Stimulated activated CD4-positive, alpha-beta T cell treated with anti-CD3 and anti-CD28 coated beads, Interleukin-4, amount 100 ng/mL, for 24 hours (primary cell): ENCODE measurements at places on chromosomes 1 and 21.

DNA sequence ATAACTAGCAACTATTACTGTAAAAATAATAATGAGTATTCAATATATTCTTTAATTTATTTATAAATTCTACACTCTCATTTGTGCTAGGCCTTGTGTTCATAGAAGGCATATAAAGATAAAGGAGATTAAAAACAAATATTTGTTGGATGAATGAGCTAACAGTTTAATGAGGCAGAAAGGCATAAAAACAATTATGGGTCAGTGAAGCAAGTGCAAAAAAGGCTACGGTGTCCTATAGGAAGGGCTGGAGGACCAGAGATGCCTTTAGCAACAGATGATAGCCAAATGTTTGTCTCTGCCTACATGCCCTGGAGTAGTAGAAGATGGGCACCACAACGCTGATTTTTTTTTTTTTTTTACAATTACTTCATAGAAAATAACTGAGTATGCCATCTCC is 45.7 kb downstream of the PTGS2 start:
- DNase-seq = no peak

DNA sequence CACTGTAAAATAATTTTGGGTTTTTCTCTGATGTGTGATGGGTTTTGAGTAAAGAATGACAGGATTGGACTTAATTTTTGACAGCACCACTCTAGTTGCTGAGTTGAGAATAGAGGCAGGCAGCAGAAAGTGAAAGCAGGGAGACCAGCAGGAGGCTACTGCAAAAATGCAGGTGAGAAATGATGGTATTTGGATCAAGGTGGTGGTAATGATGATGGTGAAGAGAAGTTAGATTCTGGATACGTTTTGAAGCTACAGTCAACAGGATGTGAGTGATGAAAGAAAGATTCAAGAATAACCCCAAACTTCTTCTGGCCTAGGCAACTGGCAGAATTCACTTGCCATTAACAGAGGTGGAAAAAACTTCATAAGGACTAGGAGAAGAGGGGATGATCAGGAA is 14.8 kb upstream of the AK5 start:
- DNase-seq = no peak

DNA sequence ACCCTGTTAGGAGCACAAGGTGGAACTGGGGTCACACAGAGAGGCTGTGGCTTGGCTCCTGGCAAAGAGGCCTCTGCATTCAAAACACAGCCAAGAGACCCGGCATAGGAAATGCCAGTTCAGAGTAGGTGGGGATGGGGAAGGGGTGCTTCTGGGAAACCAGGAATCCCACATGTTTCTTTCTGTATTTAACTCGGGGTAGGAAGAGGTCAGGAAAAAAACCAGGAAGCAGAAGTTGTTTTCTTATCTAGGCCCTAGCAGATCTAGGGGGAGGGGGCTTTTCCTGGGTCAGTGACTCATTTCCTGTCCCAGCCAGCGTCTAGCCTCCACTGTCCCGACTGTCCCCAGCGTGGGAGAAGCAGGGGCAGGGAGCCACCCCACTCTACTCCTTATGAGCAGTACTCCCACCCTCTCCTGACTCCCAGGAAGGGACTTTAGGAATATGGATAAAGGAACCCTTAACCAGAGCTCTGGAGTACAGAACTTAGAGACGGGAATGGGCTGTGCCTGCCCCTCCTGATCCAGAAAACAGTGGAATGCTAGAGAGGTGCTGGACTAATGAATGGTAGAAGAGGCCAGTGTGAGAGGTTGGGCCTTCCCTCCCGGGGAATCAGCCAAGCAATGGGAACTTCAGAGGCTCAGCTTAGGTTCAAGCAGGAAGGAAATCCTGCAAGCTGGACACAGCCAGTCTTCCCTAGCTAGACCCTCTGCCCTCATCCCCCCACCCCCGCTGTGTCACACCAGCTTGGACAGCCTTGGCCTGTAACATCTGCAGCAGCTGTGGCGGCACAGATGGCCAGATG is 5.7 kb downstream of the FHL3 start:
- no peak for DNase-seq

GRCh38 chr1:29711582-29712283 is 475.4 kb downstream of the PTPRU start:
- no peak for DNase-seq

DNA sequence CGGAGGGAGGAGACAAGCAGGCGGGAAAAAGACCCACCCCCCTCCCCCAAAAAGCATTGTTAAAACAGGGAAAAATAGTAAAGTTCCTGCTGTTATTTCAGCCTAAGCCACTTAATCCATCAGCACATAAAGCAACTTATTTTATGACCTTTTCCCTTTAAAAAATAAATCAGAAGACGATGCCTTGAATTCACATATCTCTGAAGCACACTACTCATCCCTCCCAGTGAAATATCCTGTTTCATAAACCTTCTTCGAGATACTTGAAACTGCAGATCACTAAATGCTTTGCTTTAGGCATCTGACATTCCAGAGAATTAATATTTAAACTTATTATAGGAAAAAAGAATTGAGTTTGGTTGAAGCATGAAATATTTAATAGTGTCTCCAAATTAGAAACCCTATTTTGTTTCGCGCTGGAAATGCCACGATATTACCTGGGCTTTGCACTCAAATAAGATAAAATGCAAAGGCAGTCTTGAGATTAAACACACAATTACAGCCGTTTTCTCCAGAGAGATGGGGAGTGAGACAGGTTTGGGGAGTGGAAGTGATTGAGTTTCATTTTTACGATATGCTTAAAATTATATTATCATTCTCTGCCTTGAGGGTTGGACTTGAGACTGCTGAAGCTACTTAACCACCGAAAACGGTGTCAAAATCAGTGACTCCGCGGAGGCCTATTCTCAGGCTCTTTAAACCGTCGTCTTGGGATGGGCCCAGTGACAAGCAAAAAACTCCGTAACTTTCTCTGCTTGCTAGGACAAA is 9.3 kb downstream of the GLIS1 start:
- no peak for DNase-seq

DNA sequence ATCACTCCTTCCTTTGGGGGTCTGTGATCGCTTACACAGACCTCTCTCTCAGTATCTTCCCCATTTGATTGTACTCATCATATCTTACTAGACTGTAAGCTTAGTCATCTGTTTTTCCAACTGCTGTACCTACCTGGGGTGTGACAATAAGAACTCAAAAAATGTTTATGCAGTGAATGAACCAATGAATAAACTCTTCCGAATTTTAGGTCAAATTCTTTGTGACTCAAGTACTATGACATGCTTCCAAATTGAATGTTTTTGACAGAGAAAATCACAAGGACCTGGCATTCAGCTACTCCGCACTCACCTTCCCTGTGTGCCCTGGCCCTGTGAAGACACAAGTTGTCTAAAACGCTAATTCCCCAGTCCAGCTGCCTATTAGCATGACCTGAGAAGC is 42.1 kb downstream of the TMCO4 start:
- DNase-seq = no peak

DNA sequence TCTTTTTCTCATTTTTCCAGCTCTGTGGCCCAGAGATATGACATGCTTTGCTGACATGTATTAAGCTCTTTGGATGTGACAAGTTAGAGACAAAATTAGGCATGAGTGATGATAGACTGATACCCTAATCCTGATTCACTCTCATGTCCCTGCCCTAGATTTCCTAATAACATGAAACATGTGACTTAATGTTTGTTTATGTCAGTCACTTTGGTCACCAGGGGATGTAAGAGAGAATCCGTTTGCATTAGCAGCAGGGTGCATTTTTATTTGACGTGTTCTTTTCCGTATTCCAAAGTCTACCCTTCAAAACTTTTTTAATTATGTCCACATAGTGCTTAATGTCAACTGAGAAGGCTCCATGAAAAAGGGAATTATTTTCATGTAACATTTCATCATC is 192.4 kb downstream of the HMCN1 start:
- no peak for DNase-seq

DNA sequence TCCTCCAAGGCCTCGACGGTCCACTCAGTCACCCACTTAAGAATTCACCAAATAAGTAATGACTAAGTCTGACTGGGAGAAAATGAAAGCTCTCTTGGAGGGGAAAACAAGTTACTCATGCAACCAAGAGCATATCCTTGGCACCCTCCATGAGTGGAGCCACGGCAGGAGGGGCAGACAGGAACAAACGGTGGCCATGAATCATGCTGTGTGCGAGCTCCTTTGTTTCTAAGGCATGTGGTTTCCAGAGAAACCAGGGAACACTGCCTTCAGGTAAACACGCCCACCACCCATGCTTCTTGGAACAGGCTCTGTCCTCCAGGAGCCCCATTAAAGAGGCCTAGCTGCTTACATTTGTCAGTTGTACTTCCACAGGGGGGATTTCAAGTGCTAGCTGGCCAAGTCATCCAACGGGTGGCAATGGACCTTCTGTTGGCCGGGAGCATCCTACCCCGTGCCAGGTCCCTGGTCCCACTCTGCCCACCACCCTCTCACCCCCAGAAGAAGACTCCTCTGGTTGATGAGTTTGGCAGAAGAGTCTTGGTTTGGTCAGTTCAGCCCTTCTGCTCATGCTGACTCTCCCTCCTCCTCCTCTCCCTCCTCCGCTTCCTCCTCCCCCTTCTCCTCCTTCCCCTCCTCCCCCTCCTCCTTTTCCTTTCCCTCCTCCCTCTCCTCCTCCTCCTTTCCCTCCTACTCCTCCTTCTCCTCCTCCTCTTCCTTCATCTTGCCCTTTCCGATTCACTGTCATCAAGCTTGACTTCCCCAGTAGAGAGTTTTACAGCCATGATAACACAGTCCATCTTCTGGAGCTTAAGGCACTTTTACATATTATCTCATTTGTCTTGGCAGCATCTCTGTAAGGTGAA is 107.6 kb downstream of the CCDC185 start:
- no peak for DNase-seq

GRCh38 chr1:184289825-184290550 is 96.8 kb upstream of the C1orf21 start:
- DNase-seq = no peak

GRCh38 chr1:10032590-10033358 is at the start of gene UBE4B:
Gene UBE4B (plus strand): TSS chr1:10032958. CDS start chr1:10033671, 713 bp downstream.
- peak; percentile 98 for DNase-seq

DNA sequence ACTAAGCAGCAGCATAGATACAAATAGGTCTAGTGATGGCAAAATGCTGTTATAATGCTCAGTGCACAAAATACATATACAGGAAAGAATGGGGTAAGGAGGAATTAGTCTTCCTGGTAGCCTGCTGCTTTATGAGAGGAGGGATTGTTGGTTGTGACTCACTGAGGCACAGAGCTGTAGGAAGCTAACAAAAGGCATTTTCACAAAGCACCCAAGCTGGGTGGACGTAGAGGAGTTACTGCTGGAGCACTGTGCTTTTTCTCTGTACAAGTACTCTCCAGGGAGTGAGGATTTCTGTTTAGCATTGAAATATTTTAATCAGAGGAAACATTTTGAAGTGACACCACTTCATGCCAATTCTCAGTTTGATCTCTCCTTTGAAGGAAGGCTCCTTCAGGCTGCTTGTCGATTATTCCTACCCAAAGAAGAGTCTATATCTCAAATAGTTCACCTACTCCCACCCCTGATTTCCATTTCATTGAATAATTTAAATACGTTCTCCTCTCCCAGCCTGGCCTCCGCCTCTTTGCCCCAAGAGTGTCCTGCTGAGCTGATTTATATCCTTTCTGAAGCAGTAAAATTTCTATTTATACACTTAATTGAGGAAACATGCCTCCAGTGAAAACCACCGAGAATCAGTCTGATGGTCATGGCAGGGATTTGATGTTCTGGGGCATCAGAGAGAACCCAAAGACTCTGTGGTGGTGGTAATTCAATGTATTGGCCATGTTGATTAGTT is 271.9 kb downstream of the HHAT start:
- DNase-seq = no peak

- DNase-seq = no peak
Measured at GRCh38 chr1:75582725-75583261, 28.1 kb downstream of the SLC44A5 start.

DNA sequence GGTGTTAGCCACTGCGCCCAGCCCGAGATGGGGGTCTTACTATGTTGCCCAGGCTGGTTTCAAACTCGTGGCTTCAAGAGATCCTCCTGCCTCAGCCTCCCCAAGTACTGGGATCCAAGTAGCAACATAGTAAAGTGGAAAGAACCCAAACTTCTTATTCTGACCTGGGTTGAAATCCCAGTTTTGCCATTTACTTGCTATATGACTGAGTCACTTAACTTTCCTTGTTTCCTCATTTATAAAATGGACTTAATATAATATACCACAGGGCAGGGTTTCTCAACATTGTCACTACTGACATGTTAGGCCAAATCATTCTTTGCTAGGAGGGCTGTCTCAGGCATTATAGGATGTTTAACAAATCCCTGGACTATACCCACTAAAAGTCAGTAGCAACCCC is 6.7 kb downstream of the PFDN2 start:
- DNase-seq = no peak

- DNase-seq = no peak
Measured at GRCh38 chr1:220754212-220754917, 6.2 kb downstream of the MTARC2 start.

DNA sequence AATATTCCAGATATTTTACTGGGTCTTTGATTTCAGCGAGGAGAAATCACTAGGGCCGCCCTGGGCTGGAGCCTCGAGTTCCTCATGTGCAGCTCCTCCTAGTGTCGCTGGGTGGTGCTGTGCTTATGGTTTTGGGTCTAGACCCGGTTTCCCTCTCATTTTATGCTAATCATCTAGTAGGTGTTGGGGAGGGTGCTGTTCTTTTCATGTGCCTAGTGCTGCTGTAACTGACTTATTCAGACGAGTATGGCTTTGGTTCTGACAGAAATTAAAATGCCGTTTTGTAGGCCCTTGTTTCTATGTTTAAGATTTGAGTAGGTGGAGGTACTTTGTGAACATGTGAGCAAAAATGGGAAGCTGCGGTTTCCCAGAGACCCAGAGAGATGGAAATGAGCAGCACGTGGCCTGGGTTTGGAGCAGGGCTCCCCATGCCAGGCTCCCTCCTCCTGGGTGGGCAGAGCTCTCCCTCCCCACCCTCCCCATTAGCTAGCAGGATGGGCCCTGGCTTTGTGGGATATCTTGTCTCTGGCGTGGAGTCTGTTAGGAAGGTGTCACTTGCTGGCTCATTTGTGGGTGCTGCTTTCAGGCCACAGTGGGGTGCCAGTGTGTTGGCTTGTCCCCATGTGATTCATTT is 74.0 kb upstream of the GPR88 start:
- DNase-seq = peak; percentile 70

DNA sequence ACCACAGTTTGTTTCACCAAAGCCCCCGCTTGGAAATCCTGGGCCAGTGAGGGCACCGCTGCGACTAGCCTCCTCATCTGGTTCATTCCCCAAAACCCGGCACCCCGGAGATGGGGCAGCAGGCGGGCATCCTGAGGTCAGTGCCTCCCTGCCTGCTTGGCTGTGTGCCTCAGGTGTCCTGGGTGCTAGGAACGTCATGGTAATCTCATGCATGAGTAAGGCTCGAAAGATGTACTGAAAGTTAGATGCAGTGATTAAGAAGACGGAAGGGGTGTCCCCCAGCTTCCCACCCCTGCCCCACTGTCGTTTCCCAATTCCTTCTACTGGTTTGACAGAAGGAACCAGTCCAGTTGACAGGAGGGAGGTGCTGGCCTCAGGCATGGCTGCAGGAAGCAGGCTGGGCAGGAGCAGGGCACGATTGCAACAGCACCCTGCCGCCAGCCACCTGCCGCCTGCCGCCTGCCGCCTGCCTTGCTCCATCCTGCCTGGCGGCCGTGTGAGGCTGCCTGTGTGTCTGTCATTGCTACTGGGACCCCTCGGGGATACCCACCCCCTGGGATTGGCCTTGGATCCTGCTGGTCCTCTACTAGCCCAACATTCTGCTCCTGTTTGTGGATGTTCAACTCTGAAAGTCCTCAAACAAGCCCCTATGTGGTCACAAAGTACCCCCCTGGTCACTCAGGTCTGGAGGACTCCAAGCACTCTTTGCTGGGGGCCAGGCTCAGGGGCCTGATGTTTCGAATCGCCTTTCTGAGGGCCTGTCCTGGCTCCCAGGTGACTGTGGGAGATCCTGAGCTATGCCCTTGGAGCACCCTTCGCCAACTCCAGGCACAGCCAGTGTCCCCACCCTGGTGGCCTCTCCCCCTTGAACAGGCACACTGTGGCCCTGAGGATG is 73.0 kb upstream of the IFFO2 start:
- no peak for DNase-seq
